Brain pericyte (primary cell): ENCODE measurements at places on chromosomes 13 and 19.

DNA sequence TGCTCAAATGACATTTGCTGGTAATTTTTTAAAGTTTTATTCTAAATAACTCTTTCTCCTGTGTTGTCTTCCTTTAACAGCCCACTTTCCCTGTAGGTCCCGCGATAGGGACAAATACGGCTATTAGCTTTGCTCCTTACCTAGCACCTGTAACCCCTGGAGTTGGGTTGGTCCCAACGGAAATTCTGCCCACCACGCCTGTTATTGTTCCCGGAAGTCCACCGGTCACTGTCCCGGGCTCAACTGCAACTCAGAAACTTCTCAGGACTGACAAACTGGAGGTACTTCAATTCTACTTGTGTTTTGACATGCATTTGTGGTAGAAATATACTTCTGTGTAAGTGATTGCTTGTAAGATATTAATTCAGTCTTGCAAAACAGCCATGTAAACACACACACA, 91.0 kb upstream of the RAP2A start:
- no peak for DNase-seq

- DNase-seq: no peak
Measured at GRCh38 chr19:16896146-16897028, 7.6 kb downstream of the F2RL3 start.

- no peak for DNase-seq
Measured at GRCh38 chr13:54775501-54776191, 1747.0 kb downstream of the OLFM4 start.

DNA sequence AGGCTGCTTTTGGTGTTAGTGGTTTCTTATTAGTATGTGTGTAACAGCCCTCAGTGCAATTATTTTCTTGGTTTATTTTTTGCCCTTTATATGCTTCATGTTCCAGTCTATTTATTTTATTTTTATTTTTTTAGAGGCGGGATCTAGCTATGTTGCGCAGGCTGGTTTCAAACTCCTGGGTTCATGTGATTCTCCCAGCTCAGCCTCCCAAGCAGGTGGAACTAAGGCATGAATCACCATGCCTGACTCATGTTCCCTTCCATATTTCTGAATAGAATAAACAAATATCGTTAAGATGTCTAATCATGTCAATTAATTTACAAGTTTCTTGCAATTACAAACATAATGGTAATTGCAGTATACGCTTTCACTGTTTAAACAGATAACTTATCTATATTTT, 11.7 kb downstream of the SKA3 start:
- no peak for DNase-seq

GRCh38 chr13:41107584-41108014, 25.0 kb downstream of the KBTBD6 start:
- no peak for DNase-seq

DNA sequence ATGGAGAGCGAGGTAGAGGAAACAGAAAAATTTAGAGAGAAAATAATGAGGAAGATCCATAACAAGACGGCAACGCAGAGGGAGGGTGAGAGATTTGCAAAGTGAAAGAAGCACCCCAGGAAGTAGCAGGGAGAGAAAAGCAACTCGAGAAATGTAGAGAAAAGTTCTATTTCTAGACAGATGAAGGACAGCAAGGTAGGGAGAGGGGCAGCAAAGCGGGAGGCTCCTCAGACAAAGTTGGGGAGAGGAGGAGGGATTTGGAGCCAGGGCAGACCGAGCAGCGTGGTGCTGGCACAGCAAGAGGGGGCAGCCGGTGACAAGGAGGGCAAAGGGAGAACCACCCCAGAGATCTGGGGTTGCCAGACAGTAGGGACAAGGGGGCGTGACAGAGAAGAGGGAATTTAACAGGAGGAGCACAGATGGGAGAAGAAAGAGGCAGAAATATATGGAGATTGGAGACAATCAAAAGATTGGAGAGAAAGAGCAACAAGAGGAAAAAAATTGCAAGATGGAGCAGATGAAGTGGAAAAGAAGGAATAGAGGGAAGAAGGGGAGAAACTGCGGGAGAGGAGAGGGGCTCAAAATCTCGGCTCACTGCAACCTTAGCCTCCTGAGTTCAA, 989 bp downstream of the ZNF766 start:
- no peak for DNase-seq

- no peak for DNase-seq
Measured at GRCh38 chr13:73000027-73000674, 58.7 kb upstream of the KLF5 start.

GRCh38 chr13:20494656-20495055, 31.0 kb downstream of the CRYL1 start:
- DNase-seq: no peak

- DNase-seq: no peak
Measured at GRCh38 chr19:18895038-18895823, 727 bp downstream of the CERS1 start.

DNA sequence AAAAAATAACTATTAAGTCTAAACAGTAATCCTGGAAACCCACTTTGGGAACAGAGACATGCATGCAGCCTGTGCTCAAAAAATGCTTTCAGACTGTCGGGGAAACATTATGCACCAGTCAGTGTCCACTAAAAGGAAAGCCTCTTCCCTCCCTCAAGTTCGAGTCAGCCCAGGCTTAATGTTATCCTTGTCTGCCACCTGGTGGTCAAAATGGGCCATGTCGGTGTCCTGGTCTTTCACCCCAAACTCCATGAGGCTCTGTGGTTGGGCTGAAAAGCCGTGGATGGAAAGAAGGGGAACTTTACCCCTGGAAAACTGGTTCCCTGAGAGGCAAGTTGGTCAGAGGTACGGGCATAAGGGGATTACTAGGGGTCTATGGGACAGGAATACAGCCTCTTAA, 88.4 kb upstream of the ZNF492 start:
- DNase-seq: no peak

DNA sequence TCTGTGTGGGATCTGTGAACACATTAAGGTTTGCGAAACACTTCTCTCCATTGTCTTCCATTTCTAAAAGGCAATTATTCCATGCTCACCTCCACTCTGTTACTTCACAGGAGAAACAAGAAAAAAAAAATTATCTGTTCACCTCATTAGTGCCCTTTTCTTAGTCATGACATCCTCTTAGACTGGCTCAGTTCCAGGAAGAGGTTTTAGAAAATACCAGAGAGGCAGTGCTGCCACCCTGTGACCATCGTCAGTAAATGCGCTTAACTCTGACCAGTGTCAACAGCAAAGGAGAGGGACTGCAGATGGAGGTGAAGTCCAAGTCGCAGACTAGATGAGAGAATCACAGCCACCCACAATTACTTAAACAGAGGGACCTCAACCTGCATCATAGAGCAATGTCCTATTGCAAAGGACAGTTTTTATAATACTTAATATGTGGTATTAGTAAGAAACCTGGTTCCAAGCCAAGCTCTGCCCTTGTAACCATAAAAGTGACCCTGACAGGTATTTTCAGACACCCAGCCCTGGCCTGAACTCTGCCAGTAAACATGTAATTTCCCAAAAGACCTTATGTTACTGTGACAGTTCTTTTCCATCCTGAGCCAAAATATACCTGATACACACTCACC, 19.4 kb downstream of the CEACAM21 start:
- no peak for DNase-seq

- no peak for DNase-seq
Measured at GRCh38 chr13:107866941-107867623, 348.3 kb downstream of the LIG4 start.

DNA sequence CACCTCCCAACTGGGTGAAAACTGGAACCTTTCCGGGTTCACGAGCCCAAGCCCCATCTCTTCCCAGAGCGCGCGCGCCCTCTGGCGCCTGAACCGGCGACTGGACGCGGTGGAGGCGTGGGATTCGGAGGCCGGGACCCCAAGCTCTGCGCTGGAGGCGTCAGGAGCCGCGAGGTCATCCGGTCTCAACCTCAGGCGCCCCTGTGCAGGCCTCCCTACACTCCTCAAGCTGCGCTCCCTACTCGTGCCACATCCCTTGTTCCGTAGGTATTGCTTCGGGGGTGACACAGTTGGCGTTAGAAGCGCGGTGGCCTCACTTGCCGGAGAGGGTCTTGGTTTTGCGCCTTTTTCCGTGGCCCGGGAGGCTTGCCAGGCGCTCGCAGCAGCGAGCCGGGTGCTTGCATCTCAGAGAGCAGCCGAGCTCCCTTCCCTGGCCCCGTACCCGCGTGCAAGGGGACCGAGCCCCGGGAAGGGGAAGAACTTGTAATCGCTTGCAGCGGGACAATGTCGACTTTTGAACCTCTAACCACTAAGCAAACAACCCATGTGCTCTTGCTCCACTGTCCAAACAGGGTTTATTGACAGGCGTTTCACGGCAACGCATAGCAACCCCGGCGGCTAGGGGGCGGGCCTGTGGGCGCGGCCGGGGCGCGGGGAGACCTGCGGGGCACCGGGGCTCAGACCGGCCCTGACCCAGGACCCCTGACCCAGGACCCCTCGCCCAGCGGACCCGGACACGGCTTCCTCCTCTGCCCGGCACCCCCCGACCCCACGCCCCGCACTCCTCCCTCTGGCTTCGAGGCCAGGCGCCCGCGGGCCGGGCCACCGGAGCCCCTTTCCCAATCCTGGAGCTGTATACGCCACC, 8.5 kb downstream of the CDX2 start:
- no peak for DNase-seq

DNA sequence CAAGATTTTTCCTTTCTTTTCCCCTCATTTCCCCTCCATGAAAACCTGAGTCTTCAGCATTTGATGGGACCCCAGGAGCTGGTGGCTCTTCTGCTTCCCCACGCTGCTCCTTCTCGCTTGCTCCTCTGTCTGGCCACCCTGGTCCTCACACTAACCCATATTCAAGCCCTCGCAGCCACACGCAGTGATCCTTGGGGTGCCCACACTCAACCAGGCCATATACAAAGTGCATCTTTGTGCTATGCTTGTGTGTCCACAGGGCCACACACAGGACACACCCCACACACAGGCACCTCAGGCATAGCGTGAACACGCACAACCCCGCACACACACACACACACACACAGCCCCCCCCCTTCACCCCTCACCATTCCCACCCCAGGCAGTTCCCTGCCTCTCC, 132.1 kb downstream of the URI1 start:
- no peak for DNase-seq

- DNase-seq: no peak
Measured at GRCh38 chr19:14418856-14419105, 360 bp downstream of the DDX39A start.

DNA sequence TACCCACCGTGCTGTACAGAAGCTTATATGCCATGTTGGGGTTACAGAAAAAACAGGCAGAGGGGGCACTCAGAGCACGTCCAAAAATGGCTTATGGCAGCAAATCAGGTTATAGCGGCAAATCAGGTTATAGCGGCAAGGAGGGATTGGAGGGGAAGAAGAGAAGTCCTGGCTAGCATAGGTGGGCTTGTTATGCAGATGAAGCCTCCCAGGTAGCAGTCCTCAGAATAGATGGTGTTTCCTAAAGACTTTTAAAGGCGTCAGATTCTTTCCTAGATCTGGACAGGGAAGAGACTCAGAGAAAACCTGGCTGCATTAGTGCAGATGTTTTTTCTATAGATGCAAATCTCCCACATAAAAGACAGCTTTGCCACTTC, 19.8 kb upstream of the PLEKHF1 start:
- DNase-seq: no peak

- no peak for DNase-seq
Measured at GRCh38 chr13:109465148-109465547, 321.2 kb downstream of the IRS2 start.

- no peak for DNase-seq
Measured at GRCh38 chr19:14565298-14565679, 6.6 kb downstream of the NDUFB7 start.

GRCh38 chr19:51146751-51147150, 4.7 kb downstream of the SIGLEC7 start:
- no peak for DNase-seq
